LNCaP clone FGC (cell line): ENCODE measurements at places on chromosomes 11 and 22.

DNA sequence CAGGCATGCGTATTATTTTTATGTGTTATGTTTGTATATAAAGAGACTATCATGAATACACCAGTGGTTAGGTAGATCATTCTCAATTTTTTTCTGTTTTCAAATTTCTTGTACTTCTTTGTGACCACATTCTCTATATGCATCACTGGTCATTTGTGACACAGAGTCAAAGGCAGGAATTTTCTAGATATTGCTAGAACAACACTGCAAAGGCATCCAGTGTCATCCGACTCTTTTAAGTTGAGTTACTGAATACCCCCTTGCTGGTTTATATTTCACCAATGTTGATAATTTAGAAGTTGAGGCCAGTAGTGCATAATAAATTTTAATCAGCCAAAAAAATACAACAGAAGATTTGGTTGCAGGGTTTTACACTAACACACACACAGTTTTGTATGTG is 351.8 kb downstream of the CASP12 start:
- DNase-seq, result no peak

DNA sequence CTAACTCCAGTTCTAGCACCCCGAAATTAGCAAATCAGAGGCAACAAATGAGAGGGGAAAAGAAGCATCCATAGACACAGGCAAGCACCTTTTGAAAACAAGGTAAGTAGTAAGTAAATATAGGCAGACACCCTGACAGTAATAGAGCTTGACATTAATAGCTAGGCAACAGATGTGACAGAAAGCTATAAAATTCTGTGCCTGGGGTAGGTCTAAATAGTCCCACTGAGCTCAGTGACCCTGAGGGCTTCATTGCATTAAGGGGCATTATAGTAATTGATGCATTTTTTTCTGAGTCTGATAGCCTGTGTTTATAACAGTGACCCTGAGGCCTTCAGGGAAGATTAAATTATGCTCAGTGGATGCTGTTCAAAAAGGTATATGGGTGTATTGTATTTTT is 197.1 kb downstream of the HIPK3 start:
- no peak for DNase-seq

DNA sequence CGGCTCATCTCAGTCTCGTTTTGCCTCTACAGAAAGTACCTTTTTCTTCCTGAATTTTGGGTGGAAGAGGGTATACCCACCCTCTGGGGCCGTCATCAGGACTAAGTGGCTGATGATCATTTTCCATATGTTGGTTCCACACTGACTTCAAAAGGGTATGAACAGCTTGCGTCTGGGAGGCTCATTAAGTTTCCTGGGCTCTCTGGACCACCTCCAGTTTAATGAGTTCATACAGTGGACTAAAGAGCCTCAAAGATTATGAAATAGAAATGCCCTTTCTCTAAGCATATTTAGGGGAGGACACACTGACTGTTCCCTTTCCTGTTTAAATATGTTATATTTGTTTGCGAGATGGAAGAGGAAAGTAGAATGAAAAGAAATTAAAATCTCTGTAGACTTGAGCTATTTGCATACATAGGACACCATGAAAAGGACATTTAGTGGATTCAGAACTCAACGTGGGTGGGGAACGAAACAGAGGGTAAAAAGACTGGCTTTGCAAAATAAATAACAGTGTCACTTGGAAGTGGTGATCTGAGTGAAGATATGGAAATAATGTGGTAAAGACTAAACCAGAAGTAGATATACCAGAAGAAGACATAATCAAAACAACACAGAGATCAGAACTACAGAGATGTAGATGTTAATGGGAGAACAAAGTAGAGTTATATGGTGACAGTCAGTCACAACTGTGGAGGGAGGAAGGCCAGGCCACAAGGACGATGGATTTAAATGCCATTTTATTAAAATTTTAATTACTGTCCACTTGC is 18.7 kb downstream of the LDLRAD3 start:
- DNase-seq, result no peak

- DNase-seq, result no peak
Measured at GRCh38 chr11:122737951-122738693, 82.6 kb downstream of the UBASH3B start.

GRCh38 chr11:118804094-118804493 is 13.1 kb upstream of the DDX6 start:
- DNase-seq, result no peak

GRCh38 chr11:47587039-47587716 is 700 bp downstream of the FAM180B start:
- no peak for DNase-seq

DNA sequence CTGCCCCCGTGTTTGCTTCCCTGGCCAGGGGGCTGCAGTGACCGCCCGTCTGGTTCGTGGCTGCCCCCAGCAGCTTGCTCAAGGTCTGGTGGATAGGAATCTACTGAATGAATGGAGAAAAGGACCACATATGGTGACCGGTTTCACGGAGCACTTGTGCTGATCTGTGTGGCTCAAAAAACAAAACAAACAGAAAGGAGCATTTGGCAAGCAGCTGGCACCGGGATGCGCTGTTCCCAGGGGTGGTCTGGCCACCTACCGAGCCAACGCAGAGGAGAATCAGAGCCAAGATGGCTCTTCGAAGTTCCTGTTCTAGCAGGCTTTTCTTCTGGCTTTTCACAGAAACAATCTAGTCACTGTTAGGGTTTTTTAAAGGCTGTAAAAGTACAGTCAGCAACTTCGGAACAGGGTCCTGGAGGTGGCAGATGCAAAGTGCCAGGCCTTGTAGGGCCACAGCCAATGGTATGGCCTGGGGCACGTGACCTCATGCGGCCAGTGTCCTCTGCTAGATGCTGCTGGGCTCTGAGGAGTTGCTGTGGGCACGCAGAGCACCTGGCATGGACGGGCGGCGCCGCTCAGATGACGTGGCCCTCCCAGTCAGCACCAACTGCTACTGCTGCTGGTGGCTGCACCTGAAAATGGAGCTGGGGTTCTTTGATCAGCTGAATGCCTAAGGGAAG is 27.3 kb upstream of the PACSIN2 start:
- DNase-seq, result peak; percentile 47

DNA sequence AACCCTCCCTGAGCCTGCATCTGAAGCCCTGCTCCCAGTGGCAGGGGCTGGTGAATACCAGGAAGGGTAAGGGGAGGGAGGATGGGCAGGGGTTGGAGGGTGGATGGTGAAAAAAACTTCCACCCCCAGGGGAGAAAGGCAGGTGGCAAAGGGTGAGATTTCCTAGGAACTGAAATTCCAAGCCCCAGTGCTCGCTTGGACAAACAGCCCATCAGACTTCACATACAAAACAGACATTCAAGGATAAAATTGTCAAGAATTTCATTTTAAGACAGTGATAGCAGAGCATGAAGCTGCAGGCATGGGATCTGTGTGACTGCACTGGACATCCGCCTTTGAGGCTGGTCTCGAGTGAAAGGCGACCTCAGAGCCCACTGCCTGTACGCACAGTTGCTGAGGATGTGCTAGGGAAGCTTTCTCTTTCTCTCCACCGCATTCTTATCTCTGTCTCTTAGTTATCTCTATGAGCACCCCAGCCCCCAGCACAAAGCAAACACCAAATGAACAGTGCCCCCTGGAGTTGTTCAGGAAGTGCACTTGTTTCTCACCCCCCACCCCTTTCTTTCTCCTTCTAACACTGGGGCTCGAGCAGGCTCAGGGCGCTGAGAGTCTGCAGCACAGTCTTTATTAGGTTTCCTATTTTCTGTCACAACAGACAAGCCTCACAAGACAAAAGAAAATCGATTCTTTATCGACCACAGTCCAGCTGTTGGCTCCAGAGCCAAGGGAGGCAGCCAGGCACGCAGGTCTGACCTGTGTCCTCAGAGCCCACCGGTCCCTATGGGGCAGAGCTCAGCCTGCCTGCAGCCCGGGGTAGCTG is 237.3 kb upstream of the NCAM1 start:
- no peak for DNase-seq

DNA sequence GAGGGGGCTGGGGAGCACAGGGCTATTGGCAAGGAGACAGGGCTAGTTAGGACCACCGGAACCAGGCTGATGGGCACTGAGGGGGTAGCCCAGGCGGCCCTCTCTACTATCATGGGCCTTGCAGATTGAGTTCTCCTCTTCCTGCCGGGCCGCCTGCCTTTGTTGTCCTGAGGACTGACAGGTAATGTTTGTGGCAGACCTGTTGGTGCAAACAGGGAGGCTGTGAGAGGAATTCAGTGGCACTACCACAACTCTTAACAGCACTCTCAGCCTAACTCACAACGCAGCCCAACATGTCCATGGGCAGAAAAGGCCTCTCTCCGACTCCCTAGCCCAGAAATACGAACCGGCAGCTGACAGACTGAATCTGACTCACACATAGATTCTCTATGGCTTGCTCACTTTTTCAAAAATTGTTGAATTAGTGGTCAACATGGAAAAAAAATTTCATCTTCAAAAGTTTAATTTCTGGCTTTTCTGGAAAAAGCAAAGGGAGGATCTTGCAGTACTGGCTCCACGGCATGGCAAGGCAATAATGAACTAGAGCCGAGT is 11.4 kb downstream of the KCNJ5 start:
- DNase-seq, result no peak

DNA sequence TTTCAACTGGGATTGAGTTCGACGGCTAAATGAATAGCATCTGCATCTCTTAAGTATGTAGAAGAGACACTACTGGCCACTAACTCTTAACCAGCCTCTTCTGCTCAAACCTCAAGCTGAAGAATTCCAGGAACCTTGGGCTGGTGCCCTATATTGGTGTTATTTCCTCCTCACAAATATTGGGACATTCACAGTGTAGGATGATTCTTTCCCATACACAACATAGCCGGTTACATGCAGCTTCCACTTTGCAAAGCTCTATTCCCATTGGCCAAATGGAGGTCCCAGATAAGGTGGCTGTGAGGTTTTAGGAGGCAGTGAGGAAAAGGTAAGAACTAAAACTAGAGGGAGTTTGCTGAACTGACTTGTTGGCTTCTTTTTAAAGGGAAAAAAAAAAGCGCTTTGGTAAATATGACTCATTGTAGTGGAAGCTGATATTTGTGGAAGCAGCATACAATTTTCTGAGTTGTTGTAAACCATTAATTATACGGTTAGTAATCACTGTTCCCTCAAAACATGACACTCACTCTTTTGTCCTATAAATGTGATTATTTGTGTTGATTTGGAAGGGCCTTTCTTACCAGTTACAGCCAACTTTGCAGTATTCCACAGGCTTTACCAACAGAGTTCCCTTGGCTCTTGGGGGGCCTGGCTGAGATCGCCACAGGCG is 17.6 kb downstream of the C22orf31 start:
- no peak for DNase-seq

GRCh38 chr11:85086504-85087284 is 540.5 kb downstream of the DLG2 start:
- DNase-seq, result peak; percentile 77

GRCh38 chr11:125435461-125436238 is 60.4 kb downstream of the FEZ1 start:
- DNase-seq, result no peak

- DNase-seq, result no peak
Measured at GRCh38 chr22:45881524-45881875, 95.5 kb downstream of the WNT7B start.

DNA sequence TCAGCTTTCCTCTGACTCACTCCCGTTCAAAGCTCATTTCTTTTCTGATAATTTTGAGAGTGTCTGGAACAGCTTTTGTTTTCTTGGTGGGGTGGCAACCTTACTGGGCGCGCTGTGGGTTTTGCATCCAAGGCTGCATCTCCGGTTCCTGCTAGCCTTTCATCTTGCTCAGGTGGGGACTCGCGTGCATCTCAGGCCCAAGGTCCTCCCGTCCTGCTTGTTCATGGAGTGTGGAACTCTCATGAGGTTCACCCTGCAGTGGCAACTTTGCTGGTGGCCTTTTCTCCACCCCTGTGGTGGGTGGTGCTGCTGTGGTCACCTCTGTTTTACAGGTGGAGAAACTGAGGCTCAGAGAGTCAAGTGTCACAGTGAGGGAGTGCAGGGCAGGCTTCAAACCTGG is 25.6 kb downstream of the MCM5 start:
- no peak for DNase-seq

DNA sequence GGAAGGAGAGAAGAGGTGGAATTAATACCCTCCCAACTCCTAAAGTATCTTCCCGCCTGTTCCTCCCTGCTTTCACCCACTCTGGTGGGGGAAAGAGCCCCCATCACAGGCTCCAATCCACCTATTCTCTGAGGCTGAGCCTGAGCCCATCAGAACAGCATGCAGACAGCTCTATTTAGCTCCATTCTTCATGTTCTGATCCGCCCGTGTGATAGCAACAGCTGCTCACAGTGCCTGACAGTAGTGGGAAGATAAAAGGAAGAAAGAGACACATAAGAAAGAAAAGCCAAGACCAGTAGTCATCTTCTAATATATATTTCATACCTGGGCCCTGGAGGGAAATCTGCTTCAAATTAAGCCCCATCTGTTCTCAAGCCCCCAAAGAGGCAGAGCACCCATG is 80.3 kb upstream of the AKIP1 start:
- DNase-seq, result no peak

DNA sequence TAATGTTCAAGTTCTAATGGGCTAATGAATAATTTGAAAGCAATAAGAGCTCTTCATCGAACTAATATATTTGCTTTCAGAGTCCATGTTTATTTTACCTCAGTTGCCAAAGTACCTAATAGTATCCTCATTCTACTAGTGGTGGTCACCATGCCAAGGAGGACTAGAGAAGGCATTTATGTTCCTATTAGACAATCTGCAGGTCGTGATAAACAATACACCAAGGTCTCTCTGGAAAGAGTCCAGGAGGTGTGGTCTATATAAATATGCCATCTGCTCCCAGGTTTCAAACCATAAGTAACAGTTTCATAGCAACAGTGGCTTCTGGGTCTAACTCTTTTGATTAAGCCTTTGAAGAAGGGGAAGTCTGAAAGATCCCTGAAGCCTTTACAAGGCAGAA is 42.9 kb downstream of the ARFGAP3 start:
- DNase-seq, result peak; percentile 47
